Endothelial cell (in vitro differentiated cells): ENCODE measurements at places on chromosomes 5 and 9.
A peak's percentile ranks its signal among the peaks of the same experiment; 100 is the strongest.

DNA sequence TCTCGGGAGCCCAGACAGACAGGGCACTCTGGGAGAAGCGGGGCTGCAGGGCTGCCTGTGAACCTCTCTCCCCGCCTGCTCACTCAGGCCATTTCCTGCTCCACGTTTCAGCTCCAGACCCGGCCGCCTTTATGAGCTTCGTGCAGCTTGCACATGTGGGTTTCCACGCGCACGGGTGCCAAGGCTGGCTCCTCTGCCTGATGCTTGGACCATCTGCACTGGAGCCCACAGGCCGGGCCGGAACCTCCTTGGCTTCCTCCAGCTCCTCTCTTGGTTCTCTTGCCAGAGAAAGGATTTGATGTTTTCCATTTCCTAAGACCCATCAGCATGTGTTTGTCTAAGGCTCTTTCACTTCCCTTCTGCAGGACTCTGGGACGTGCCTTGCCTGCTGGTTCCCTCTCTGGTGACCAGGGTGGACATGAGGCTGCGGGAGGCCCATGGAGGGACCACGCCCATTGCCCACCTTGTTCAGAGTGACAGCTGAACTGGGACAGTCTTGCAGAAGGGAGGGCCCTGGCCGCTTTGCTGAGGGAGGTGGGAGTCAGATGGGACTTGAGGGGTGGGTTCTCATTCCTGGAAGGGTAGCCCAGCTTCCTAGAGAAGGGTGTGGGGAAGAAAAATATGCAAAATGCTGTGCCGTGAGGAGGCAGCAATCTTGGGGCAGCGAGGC is 23.3 kb upstream of the COL5A1 start:
- no peak for DNase-seq
- no peaks in the 10 kb centered on the region for H3K36me3 ChIP-seq
- H3K27ac ChIP-seq = no peak overlapping the region
- no peak overlapping the region for H3K4me3 ChIP-seq

DNA sequence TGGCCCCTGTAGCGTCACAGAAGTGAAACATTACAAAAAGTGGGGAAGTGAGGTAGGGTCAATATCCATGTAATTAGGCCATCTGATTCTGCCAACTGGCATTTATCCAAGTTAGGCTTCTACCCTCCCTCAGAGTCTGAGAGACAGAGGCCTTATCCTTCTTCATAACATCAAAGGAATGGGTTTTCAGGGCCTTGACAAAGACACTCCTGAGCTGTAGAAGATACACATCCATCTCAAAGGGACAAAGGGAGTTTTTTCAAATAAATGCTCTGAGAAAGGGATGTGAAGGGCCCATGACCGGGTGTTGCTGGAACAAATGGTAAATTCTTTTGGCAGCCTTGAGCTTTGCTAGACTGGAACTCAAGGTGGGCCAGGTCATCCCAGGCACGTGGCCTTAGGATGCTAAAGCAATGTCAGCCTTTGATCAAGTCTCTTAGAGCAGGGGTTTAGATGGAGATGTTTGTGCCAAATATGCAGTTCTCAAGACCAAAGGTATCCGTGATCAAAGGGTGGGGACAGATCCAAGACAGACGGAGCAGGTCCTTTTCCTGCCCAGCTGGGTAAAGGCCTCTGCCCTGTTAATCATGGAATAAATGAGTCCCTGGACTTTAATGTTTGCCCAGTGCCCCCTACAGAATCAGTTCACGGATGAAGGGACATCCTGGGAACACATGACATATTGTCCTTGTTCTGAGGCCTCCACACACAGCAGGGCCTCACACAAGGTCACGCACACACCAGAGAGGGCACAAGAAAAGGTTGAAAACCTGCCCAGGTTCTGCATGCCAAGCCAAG is 10.0 kb upstream of the FAM169A start:
- no peaks in the 10 kb centered on the region for H3K36me3 ChIP-seq
- no peaks in the 10 kb centered on the region for H3K27me3 ChIP-seq
- no peaks in the 10 kb centered on the region for H3K4me1 ChIP-seq

GRCh38 chr5:33457126-33457525 is 16.4 kb downstream of the TARS1 start:
- peak overlapping the region; percentile 22 for H3K27ac ChIP-seq
- no peak overlapping the region for H3K4me3 ChIP-seq
- no peak for DNase-seq
- peaks cover 42% of the 10 kb centered on the region for H3K36me3 ChIP-seq

DNA sequence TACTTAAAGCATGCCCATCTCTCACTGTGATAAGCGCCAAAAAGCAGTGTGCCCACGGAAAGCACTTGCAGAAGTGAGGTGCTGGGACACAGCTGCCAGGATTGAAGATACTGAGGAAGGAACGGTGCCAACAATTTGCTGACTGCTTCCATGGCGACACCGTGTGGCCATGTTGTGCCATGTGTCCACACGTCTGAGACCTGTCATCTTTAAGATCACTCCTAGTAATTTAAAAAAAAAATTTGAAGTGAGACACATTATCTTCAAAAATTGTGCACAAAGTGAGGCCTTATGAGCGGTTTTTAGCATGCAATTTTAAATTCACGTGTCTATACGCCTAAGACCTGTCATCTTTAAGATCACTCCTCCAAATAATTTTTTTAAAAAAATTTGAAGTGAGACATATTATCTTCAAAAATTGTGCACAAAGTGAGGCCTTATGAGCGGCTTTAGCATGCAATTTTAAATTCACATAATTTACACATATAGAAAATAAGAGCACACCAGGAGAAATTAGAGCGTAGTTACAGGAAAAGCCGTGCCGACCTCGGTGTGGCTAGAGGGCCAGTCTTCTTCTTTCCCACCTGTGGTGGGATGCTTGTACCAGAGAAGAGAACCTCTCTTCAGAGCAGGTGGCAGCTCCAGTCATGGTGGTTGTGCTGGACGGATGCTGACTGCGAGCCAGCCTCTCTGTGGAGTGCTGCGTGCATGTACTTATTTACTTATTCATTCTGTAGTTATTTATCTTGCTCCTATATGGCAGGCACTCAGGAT is 21.4 kb upstream of the FLT4 start:
- peaks cover 17% of the 10 kb centered on the region for H3K27me3 ChIP-seq
- peak; percentile 73 for DNase-seq
- peaks cover 27% of the 10 kb centered on the region for H3K4me1 ChIP-seq
- peaks cover 4% of the 10 kb centered on the region for H3K36me3 ChIP-seq
- peak overlapping the region; percentile 42 for H3K4me3 ChIP-seq

DNA sequence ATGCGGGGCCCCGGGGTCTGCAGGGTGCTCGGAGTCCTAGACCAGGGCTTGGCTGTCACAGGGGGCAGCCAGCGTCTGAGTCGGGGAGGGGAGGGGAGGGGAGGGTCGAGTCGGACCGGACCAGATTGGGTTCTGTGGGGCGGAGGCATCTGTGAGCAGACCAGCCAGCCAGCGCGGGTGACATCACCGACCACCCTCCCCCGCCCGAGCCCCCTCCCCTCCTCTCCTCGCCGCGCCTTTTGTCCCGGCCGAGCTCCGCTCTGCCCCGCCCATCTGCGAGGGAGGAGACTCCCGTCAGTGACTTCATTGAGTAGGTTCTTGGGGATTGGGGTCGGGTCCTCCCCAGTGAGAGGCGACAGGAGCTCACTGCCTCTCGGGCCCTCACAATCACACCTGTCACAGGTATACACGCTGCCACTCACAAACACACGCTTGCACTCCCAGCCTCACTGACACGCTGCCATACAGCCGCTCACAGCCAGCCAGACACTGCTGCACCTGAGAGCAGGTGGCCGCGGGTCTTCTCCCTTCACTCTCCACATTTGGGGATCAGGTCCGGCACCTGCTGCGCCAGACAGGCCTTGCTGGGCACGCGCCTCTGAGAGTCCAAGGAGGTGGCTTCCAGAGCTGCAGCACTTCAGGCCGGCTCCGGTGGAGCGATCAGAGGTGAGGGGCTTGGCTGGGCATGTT is 546 bp downstream of the DNAJB5 start:
- H3K4me3 ChIP-seq = peak overlapping the region; percentile 81
- peaks cover 25% of the 10 kb centered on the region for H3K27me3 ChIP-seq
- H3K4me1 ChIP-seq = peaks cover 65% of the 10 kb centered on the region
- peak; percentile 74 for DNase-seq

GRCh38 chr5:77849308-77849900 is 73.3 kb upstream of the TBCA start:
- no peak for DNase-seq
- H3K27ac ChIP-seq = no peak overlapping the region
- H3K4me1 ChIP-seq = peaks cover 28% of the 10 kb centered on the region
- no peak overlapping the region for H3K4me3 ChIP-seq
- H3K27me3 ChIP-seq = peaks cover 40% of the 10 kb centered on the region
- no peaks in the 10 kb centered on the region for H3K36me3 ChIP-seq

DNA sequence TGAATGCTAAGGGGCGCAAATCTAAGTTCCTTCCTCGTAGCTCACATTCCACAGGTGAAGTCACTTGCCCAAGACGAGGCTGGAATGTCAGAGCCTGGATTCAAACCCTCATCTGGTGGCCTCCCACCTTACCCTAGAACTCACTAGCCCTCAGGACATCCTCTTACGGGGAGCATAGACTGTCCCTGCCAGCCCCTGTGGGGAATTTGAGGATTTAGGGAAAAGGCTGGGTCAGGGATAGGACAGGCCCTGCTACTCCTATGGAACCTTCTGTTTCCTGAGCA is 45.0 kb downstream of the IRF1 start:
- H3K36me3 ChIP-seq = no peaks in the 10 kb centered on the region
- H3K4me1 ChIP-seq = peaks cover 3% of the 10 kb centered on the region
- H3K4me3 ChIP-seq = no peak overlapping the region
- H3K27me3 ChIP-seq = no peaks in the 10 kb centered on the region

DNA sequence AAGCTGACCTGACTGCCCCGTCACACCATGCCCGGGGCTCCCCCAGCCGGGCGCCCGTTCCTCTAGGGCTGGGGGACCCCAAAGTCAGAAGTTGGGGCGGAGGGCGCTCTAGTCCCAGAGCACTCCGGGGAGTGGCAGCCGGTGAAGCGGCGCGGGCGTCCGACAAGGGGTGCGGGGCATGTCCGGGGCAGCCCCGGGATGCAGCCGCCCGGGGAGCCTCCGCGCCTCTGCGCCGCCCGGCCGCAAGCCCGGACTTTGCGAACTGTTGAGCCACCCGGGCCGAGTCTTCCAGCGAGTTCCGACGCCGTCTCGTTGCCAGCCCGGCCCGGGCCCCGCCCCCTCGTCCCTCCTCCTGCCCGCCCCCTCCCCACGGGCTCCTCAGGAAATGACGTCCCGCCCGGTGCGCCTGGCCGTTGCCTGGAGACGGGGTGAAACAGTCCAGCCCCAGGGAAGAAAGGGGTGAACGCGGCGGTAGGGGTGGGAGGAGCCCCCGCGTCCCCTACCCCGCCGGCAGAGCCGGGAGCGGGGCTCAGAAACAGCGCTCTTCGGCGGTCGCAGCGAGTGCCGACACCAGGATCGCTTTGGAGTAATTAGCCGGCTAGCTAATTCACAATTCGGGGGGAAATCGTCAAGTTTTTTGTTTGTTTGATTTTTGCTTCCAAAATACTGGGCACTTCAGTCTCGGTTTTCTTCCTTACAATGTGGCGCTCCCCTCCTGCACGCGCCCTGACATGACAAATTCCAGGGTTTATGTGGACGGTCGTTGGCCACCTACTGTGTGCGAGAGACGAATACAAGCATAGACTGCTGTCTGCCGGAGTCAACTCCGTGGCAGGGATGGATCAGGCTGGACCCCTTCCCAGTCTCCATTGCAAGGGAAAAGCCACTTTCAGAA is at the start of gene WHRN:
WHRN (minus strand) TSS at position 287 of the 895 bp plus-strand sequence. CDS start 672 bp downstream, outside the sequence.
- H3K36me3 ChIP-seq = peaks cover 5% of the 10 kb centered on the region
- H3K27me3 ChIP-seq = peaks cover 20% of the 10 kb centered on the region
- peak within 1 kb of the TSS; percentile 92 for H3K27ac ChIP-seq
- H3K4me3 ChIP-seq = peak within 1 kb of the TSS; percentile 92

DNA sequence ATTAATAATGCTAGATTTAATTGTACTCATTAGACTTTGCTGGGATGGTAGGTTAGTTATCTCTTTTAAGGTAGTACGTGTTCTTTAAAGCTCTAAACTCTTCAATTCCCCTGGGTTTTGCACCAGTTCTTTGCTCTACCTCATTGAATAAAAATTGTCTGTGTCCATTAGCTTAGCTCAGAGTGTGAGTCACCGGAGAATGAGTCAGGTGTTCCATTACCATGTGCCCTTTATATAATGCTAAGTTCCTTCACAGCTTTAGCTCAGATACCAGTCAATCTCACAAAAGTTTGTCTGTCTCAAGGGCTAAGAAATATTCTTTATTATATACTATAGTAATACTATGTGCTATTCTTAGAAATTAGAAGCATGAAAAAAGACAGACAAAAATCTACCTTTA is 339.4 kb downstream of the PRELID2 start:
- H3K27ac ChIP-seq = no peak overlapping the region
- no peaks in the 10 kb centered on the region for H3K27me3 ChIP-seq
- no peak for DNase-seq
- no peak overlapping the region for H3K4me3 ChIP-seq

- DNase-seq = no peak
- peaks cover 28% of the 10 kb centered on the region for H3K36me3 ChIP-seq
- peak overlapping the region; percentile 2 for H3K4me3 ChIP-seq
- peaks cover 13% of the 10 kb centered on the region for H3K4me1 ChIP-seq
- peaks cover 8% of the 10 kb centered on the region for H3K27me3 ChIP-seq
Observed at GRCh38 chr5:138829341-138829740, 45.8 kb downstream of the LRRTM2 start.

GRCh38 chr5:113548396-113548795 is 34.9 kb downstream of the YTHDC2 start:
- H3K36me3 ChIP-seq = peaks cover 8% of the 10 kb centered on the region
- H3K4me1 ChIP-seq = no peaks in the 10 kb centered on the region
- DNase-seq = no peak
- no peak overlapping the region for H3K27ac ChIP-seq
